Muscle of back (tissue), 13 donors: ENCODE measurements at places on chromosomes 12 and 14.

DNA sequence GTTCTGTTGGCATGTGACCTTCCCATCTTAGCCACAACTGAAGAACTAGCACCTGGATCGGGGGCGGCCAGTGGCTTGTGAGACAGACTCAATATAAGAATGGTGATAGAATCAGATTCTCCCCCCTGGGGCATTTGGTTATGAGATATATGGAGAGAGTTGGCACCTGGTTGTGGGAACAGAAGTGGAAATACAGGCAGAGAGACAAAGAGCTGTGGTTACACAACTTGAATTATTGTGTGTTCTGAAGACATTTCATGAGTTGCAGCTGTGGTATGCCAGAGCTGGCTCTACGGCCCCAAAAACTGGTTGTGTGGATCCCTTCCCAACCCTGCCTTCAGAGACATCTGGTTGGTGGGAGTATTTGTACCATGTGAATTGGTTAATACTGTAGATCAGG lies 2.9 kb upstream of the MSRB3 start:
- DNase-seq, result no peak

GRCh38 chr12:4997939-4998338 lies 45.7 kb upstream of the KCNA5 start:
- DNase-seq, result peak; percentile 91

- DNase-seq, result no peak
Measured at GRCh38 chr12:104057771-104058197, 6.5 kb upstream of the HCFC2 start.

DNA sequence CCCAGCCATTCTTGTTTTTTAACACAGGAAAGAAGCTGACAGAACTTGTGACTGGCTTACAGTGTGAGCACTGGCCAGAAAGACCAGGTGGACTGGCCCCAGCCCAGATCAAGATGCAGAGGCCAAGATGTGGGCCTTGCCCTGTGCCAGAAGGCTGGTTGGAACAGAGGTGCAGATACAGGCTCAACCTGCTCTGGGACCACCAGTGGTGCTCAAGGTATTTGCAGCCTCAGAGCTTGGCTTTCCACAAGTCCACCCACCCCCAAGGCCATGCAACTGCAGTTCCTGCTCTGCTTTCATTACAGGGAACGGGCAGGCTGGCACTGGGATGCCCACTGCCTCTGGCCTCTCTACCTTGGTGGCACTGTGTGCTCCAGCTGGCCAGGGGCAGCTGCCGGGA lies 23.3 kb downstream of the ZFC3H1 start:
- DNase-seq, result no peak
